ENCODE measurements at places on chromosomes 6 and 20. TPM values are rescaled to one million over a fixed set of nuclear protein-coding genes. Genes with fewer than 3 reads are reported as not detected.

DNA sequence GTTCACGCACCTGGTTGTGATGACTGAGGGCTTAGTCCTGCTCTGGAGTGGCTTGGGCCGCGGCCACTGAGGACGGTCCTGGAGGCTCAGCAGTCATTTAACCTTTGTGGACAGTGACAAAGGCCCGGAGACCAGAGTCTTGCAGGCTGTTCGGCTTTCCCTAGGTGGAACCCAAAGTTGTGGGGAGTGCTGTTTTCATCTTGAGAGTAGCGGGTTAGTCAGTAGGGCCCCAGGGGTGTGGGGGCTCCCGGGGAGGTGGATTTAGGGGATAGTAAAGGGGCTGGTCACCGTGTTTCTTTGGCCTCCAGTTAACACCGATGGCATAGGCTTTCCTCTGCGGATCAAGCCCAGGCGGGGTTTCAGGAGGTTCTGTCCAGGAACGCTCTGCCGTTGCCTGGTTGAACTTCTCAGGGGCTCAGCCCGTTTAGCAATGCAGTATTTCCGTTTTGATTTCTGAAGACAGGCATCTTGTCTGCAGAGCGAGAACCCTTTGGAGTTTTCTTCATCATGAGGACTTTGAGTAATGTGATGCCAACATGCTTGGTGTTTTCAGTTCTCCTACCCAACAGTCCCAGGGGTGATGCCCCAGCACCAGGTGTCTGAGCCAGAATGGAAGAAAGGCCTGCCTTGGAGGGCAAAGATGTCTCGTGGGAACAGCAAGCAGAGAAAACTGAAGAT lies 31.8 kb downstream of the ZNF831 start:
- DNase-seq = no peak

DNA sequence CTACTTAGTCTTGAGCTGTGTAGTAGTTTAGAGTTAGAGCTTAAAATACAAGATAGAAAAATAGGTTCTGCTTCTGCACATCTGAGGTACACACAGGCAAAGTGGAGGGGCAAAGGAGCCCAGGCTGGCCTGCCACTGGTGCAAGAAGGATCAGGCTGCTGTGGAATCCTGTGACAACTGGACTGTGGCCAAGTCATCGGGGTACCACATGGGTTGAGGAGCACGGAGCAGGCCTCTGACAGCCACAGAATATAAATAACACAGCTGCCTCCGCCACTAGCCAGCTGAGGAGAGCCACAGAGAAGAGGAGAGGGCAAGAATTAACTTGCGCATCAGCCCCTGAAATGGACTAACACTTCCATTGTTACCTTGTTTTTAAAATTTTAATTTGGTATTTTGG lies 206.0 kb upstream of the MARCKS start:
- DNase-seq = no peak

GRCh38 chr20:48678421-48678820 lies 149.4 kb downstream of the PREX1 start:
- DNase-seq = no peak

- DNase-seq = no peak
These were observed 1.0 kb upstream of the HCK start for GRCh38 chr20:32050851-32051556.

DNA sequence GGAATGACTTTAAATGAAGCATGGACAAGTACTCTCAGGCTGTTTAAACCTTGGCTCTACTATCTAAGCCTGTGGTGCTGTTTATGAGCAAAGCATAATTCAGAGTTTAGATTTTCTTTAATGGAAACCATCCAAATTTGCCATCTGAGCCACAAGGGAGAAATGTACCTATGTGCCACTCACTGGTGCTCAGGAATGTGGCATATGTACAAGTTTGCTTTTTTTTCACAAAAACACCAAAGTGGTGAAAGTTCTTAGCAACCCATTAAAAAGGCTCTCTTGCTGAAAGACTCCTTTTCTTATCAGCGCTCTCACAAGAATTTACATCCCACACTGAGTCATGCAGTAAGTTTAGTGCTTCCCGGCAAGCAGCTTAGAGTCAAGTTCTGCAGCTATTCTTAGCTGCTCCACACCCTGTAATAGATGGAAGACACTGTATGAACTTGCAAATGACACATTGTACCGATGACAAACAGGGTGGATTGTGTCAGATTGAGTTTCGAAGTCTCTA lies 57.3 kb upstream of the MLIP start:
- peak; percentile 89 for DNase-seq

DNA sequence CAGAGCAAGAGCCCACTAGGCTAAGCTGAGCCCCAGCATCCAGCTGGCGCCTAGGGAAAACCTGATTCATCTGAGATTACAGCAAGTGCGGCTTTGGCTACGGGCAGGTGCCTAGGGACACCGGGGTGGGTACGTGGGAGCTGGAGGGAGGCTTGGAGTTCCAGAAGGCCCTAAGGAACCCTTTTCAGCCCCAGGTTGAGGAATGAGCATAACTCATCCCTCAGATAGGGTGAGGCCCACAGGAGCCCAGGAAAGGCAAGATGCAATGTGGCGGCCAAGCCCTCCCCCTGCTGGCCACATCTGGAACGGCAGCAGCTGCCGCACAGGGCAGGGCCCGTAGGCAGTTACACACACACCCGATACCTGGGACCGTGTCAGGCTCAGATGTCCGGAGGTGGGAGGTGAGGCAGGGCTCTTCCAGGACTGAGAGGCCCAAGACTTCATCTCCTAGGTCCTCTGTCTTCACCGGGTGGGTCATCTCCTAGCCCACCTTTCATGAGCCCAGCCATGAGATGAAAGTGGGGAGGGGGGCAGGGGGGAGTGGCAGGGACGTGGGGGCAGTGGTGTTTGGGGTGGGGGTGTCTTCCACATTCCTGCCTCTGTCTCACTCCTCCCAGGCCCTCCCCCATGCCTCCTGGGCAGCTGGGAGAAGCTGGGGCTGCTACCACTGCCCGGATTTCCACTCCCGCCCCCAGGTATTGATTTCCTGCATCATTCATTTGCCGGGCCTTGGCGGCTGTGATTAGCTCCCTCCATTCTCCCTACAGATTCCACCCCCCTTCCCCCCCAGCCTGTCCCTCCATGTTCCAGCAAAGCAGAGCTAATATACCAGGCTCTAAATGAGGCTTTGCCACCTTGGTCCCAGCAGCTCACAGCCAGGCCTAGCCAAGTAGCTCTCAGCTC lies 5.5 kb downstream of the MDGA1 start:
- DNase-seq = peak; percentile 55

DNA sequence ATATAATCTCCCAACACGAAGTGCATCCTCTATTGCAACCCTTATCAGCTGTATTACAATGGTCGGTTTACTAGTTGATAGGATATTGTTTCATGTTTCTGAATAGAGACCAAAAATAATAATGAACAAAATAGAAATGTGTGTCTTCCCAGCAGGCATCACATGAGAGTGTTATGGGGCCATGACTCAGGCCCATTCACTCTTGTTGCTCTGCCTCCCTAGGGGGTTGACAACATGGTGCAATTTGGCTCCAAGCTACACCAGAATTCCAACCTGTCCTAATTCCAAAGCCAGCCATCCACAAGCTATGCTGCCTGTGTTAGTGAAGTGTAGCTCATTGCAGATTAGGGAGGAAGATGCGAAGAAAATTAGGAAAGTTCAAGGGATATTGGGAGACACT lies 13.1 kb upstream of the SAYSD1 start:
- no peak for DNase-seq

GRCh38 chr20:15248618-15249395 lies 911.4 kb upstream of the FLRT3 start:
- no peak for DNase-seq

- no peak for DNase-seq
These were observed 17.2 kb upstream of the TAGAP start for GRCh38 chr6:159061805-159062563.

DNA sequence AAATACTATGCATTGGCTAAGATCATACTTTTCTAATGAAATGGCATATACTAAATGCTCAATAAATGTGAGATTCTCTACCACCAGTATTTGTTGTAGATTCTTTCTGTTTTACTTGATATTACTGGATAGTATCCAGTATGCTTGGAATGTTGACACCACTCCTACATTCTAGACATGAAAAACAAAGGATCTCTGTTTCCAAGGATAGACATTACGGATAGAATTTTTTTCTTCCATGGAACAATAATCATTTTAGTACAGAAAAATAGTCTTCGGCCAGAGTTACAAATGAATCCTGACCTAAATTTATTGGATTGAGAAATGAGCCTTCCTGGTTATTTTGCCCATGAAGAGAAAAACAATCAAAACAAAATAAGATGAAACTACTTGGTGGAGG lies 258.2 kb upstream of the NT5E start:
- peak; percentile 2 for DNase-seq

GRCh38 chr6:151676460-151676945 lies 131.0 kb upstream of the ESR1 start:
- DNase-seq = no peak

DNA sequence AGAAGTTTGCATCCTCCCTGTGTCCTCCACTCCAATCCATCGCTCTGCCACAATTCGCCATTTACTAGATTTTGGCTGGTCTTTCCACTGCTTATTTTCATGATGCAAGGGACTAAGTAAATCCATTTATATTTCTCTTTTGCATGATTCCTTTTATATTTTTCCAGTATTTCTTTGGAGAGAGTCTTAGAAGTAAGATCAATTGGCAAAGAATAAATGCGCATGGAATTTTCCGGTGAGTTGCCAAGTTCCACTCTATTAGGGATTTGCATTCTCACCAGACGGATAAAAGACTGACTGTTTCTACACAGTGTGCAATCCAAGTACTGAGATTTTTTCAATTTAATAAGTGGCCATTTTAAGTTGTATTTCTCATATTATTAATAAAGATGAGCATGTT lies 91.7 kb upstream of the PHACTR3 start:
- DNase-seq = no peak

DNA sequence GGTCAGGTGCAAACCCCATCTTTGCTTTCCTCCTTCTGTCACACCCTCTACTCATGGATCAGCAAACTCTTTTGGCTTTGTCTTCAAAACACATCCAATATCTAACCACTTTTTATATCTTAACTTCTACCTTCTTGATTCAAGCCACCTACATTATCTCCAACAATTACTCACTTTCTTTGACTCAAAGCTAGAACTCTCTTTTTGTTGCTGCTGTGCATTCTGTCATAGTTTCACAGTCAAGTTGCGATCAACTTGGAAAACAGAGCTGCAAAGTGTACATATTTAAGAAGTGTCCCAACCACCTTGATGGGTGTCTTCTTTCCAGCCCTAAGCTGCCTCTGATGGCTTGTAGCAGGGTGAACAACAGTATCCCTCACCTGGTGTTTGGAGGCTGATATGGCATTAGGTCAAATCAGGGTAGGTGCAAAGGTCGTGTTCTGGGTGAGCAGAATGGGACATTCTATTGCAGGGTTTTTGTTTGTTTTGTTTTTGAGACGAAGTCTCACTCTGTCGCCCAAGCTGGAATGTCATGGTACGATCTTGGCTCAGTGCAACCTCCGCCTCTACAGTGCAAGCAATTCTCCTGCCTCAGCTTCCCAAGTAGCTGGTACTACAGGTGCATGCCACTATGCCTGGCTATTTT lies 43.4 kb upstream of the RALGAPA2 start:
- no peak for DNase-seq

- DNase-seq = no peak
These were observed 612.5 kb downstream of the CDH26 start for GRCh38 chr20:60570481-60571277.

- DNase-seq = peak; percentile 61
These were observed at the start of gene SLC4A11 for GRCh38 chr20:3239026-3239866. TSS of gene SLC4A11 (minus strand) at chr20:3239190. CDS start at chr20:3239137, 53 bp downstream.

- DNase-seq = no peak
These were observed 435.5 kb upstream of the PLCB4 start for GRCh38 chr20:8633366-8633765.

Gene ERVFRD-1
- total RNA-seq = not detected

Gene RAET1L
- total RNA-seq = not detected

Gene DPPA5
- total RNA-seq = not detected

Gene EPPIN
- not detected for total RNA-seq

Gene TRIM40
- not detected for total RNA-seq

Gene TRIM31
- not detected for total RNA-seq

Gene CDSN
- total RNA-seq = not detected

All from A172 (cell line).